ENCODE measurements at places on chromosomes 7 and 10. TPM values are rescaled to one million over a fixed set of nuclear protein-coding genes. Genes with fewer than 3 reads are reported as not detected.
A peak's percentile ranks its signal among the peaks of the same experiment; 100 is the strongest.

The ST8SIA6 gene
- 3.0 TPM for polyA plus RNA-seq

The SYT15B gene
- polyA plus RNA-seq = 1.5 TPM

DNA sequence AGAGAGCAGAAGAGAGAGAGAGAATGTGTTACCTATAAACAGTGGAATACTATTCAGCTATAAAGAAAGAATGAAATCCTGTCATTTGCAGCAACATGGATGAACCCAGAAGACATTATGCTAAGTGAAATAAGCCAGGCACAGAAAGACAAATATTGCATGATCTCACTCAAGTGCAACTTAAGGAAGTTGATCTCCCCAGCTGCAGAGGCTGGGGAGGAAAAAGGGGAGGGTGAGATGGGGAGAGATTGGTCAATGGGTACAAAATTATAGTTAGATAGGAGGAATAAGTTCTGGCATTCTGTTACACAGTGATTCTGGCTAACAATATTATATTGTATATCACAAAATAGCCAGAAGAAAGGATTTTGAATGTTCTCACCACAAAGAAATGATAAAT lies 11.2 kb upstream of the JAZF1 start:
- no peaks in the 10 kb centered on the region for H3K36me3 ChIP-seq
- no peaks in the 10 kb centered on the region for H3K4me1 ChIP-seq
- H3K4me3 ChIP-seq = no peak overlapping the region
- H3K27ac ChIP-seq = no peak overlapping the region
- H3K27me3 ChIP-seq = peaks cover 11% of the 10 kb centered on the region

GRCh38 chr7:132407764-132408163 lies 168.5 kb downstream of the PLXNA4 start:
- no peak for DNase-seq
- peaks cover 6% of the 10 kb centered on the region for H3K4me1 ChIP-seq
- H3K36me3 ChIP-seq = no peaks in the 10 kb centered on the region
- H3K4me3 ChIP-seq = no peak overlapping the region
- H3K27ac ChIP-seq = no peak overlapping the region

The SPDYE5 gene
- 2.0 TPM for polyA plus RNA-seq

- H3K27me3 ChIP-seq = peaks cover 3% of the 10 kb centered on the region
- no peak overlapping the region for H3K4me3 ChIP-seq
- no peaks in the 10 kb centered on the region for H3K4me1 ChIP-seq
- H3K36me3 ChIP-seq = no peaks in the 10 kb centered on the region
- no peak overlapping the region for H3K27ac ChIP-seq
Observed at GRCh38 chr10:91034494-91035159, 113.7 kb upstream of the ANKRD1 start.

DNA sequence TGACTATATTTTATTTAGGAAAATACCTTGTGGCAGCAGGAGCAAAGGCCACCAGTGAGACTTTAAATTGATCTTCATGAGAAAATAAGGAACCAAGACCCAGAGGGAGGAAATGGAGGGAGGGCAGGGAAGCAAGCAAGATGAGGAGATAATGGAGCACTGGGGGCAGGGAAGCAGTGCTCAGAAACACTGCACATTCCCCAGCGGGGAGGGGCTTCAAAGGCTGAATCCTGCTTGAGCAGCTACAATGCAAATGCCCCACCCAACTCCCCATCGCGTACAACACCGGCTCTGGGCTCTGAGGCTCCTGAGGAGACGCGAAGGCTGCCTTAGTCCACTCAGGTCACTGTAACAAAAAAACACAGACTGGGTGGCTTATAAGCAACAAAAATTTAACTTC lies 503.8 kb downstream of the GRID1 start:
- no peaks in the 10 kb centered on the region for H3K4me1 ChIP-seq
- no peaks in the 10 kb centered on the region for H3K36me3 ChIP-seq
- no peak overlapping the region for H3K27ac ChIP-seq

- H3K27ac ChIP-seq = peak overlapping the region; percentile 70
- peaks cover 79% of the 10 kb centered on the region for H3K4me1 ChIP-seq
- H3K4me3 ChIP-seq = no peak overlapping the region
- no peaks in the 10 kb centered on the region for H3K27me3 ChIP-seq
Observed at GRCh38 chr10:96609510-96609909, 22.7 kb upstream of the TM9SF3 start.

DNA sequence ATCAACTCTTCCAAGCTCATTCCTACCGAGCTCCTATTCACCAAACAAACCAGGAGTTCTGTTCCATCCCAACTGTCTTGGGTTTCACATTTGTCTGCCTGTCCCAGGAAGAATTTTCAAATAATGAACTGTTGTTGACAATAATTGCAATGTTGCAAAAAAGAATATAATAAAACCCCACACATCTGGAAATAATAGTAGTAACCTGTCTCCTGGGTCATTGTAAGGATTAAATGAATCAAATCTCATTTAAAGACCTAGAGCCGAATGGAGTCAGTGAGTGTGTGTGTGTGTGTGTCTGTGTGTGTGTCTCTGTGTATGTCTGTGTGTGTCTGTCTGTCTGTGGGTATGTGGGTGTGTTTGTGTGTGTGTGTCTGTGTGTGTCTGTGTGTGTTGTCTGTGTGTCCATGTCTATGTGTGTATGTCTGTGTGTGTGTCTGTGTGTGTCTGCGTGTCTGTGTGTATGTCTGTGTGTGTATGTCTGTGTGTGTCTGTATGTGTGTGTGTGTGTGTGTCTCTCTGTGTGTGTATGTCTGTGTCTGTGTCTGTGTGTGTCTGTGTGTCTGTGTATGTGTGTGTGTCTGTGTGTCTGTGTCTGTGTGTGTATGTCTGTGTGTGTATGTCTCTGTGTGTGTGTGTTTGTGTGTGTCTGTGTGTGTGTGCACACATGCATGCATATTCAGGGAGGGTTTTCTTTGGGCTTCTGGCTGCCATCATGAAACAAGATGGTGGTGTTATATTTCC lies 52.7 kb downstream of the TMEM130 start:
- no peaks in the 10 kb centered on the region for H3K4me1 ChIP-seq
- no peak overlapping the region for H3K27ac ChIP-seq
- no peaks in the 10 kb centered on the region for H3K27me3 ChIP-seq

The HNRNPH3 gene
- polyA plus RNA-seq = 252 TPM

The FAM24B gene
- 4.1 TPM for polyA plus RNA-seq

DNA sequence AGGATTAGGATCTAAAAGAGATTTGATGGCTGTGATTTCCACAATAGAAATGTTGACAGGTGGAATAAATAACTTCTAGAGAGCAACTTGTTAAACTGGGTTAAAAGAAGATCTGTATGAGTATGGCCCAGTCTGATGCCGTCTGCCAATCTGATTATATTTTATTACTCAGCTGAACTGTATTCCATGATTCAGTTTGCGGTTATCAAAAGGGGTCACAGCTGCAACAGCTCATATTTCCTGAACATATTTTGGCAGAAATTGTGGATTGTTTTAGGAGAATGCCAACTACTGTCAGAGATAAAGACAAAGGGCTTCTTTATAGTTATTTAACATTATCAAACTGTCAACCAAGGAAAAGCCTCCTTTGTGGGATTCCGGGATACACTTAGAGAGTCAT lies 244.8 kb upstream of the MINDY3 start:
- H3K36me3 ChIP-seq = no peaks in the 10 kb centered on the region
- H3K27me3 ChIP-seq = no peaks in the 10 kb centered on the region
- no peaks in the 10 kb centered on the region for H3K4me1 ChIP-seq
- no peak for DNase-seq
- no peak overlapping the region for H3K4me3 ChIP-seq

DNA sequence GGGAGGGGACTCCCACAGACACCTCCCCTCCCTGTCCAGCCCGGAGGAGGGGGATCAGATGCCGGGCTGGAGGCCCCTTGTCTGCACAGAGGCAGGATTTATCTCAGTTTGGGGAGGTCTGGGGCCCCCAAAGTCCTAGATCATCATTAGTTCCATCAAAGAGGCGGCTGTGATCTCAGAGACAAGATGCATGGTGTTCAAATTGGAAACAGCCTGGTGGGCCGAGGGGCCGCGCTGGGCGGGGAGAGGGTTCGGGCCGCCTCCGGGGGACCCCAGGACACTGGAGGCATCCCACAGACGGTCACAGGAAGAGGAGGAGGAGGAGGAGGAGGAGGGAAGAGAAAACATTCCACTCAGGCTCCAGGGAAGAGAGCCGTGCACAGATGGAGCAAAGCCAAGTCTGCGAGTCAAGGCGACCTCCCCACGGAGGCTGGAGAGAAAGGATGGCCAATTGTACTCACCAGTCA lies 69.5 kb upstream of the CUX1 start:
- H3K27ac ChIP-seq = no peak overlapping the region
- H3K4me1 ChIP-seq = peaks cover 4% of the 10 kb centered on the region
- H3K27me3 ChIP-seq = no peaks in the 10 kb centered on the region
- no peak overlapping the region for H3K4me3 ChIP-seq
- no peak for DNase-seq

The CHN2 gene
- 33.6 TPM for polyA plus RNA-seq

DNA sequence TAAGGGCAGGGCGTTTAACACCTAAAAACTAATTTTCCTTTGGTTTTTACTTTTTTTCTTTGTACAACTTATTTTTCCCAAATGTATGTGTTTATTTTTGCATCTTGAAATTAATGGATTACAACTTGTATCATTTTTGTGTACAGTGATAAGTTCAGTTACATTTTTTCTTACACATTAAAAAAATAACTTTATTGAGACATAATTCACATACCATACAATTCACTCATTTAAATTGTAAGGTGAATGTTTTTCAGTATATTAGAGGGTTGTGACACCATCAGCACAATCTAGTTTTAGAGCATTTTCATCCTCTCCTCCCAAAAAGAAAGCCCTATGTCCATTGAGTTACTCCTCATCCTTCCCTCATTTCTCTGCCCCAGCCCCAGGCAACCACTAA lies 11.6 kb downstream of the OGDH start:
- DNase-seq = no peak
- H3K27ac ChIP-seq = peak overlapping the region; percentile 92
- peaks cover 44% of the 10 kb centered on the region for H3K4me1 ChIP-seq
- H3K27me3 ChIP-seq = no peaks in the 10 kb centered on the region
- no peaks in the 10 kb centered on the region for H3K36me3 ChIP-seq
- H3K4me3 ChIP-seq = no peak overlapping the region

DNA sequence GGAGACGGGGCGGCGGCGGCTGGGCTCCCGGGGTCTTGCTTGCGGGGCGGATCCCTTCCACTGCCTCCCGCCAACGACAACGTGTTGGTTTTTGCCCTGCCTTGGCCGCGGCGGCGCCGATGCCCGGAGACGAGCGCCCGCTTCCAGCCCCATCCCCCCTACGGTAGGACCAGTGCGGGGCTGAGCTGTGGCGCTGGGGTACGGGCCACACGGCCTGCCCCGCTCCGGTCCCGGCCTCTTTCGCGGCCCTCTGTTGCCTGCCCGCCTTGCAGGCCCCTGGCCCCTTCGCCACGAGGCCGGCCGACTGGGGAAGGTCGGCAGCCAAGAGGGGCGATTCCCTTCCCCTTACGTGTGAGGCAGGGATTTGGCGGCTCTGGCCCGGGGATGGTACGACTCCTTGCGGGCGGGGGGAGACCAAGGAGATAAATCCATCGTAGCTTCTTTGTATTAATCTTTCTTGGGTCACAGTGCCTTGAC lies 488 bp downstream of the EIF4H start:
- H3K27me3 ChIP-seq = no peaks in the 10 kb centered on the region
- peak overlapping the region; percentile 63 for H3K4me3 ChIP-seq
- peaks cover 11% of the 10 kb centered on the region for H3K4me1 ChIP-seq
- DNase-seq = peak; percentile 71
- peak overlapping the region; percentile 83 for H3K27ac ChIP-seq
- peaks cover 21% of the 10 kb centered on the region for H3K36me3 ChIP-seq

GRCh38 chr10:60532696-60533468 lies 143.2 kb upstream of the ANK3 start:
- no peak overlapping the region for H3K4me3 ChIP-seq
- no peak overlapping the region for H3K27ac ChIP-seq
- DNase-seq = peak; percentile 28

Measured in large intestine (tissue), 12 donors.